ENCODE measurements at places on chromosomes 3 and 15.

DNA sequence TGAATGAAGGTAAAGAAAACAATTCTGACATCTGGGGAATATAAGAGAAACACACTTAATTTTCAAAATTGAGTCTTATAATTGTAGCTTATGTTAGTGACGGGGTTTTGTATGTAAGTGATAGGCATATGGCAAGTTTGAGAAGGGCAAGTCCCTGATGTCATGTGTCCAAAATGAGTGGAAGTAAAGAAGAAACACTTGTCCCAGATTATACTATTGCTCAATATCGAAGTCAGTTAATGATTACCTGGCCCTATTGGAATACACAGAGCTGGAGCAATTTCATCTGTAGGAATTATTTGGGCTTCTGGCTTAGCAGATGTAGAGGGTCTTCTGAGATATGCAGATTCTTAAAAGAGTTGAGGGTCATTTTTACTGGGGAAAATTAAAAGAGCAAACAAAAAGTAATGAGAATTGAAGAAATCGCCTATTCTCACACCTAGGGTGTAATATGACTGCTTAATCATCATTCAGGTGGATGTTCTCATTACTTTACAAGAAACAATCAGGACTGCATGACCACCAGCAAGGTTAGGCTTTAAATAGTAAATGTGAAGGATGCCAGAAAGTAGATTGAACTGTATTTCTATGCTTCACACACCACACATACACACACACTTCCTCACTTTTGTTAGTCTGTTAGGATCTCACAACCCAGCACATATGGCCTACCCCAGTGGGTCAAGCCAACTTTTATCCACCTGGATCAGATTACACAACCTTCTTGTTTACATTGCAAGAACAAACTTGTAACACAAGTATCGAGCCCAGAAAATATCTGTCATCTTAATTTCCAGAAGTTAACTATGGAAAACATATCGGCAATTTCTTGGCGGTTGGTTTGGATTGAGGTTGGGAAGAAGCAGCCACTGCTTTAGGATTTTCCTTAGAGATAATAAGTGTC, 183.3 kb upstream of the LRRC3B start:
- no peak for DNase-seq

- DNase-seq = no peak
Observed at GRCh38 chr15:77243135-77243534, 172.2 kb upstream of the TSPAN3 start.

GRCh38 chr15:55320238-55320550, 1.2 kb downstream of the PIGB start:
- no peak for DNase-seq

DNA sequence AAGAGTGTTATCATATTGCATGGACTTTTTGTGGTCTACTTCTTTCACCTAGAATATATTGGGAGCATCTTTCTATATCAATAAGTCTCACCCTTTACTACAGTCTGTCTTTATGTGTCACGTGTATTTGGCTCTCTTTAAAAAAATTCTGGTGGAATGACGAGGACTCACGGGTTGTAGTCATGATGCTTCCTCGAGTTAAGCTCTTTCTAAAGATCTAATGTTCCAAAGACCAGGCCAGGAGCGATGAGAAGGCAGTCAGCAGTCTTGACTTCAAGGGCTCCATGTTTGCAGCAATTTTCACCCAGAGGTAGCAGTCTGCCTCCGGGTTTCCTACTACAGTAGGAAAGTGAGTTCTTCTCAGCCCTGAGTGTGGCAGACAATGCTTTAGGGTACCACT, 88.9 kb downstream of the FRMD4B start:
- no peak for DNase-seq

DNA sequence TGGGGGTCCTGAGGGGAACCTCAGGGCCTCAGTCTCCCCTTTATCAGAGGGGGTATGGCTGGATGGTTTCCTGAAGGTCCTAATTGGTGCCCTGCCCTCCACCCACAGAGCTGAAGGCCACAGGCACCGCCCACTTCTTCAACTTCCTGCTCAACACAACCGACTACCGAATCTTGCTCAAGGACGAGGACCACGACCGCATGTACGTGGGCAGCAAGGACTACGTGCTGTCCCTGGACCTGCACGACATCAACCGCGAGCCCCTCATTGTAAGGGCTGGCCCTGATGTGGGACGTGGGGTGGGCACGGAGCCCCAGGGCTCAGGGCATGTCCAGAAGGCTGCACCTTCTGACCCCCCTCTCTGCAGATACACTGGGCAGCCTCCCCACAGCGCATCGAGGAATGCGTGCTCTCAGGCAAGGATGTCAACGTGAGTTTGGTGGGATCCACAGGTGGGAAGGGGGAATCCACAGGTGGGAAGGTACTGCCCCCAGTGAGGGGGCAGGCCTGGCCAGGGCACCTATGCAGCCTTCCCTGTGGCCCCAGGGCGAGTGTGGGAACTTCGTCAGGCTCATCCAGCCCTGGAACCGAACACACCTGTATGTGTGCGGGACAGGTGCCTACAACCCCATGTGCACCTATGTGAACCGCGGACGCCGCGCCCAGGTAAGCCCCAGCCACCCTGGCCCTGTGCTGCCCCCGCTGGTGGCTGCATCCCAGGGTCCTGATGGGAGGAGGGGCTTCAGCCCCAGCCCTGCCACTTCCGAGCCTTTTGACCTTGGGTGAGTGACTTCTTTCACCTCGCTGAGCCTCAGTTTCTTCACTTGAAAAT, 17.5 kb upstream of the GNAT1 start:
- DNase-seq = no peak

DNA sequence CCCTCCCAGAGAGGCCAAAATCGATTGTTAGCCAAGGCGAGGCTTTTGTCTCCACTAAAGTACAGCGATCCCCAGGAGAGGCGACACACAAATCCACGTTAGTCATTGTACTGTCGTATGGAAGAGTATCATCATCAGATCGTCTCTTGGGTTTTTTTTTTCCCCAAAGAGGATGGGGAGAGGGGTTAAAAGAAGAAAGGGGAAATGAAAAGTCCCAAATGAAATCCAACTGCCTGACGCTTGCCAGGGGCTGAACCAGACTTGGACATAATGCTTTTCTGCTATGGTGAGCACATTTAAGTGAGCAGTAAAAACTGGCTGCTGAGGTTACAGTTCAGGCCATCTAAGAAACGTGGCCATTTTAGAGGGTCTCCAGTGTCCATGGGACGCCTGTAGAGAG, 37.9 kb upstream of the CTSH start:
- DNase-seq = no peak

GRCh38 chr15:57334257-57334656, 42.0 kb upstream of the CGNL1 start:
- DNase-seq = no peak

- DNase-seq = no peak
Observed at GRCh38 chr15:45471151-45471550, 51.4 kb downstream of the SLC30A4 start.

Data from GM12864 (cell line).